ENCODE measurements at places on chromosomes 2 and 18.

- peak; percentile 55 for DNase-seq
These were observed 59.9 kb downstream of the SUMO1 start for GRCh38 chr2:202178346-202178958.

DNA sequence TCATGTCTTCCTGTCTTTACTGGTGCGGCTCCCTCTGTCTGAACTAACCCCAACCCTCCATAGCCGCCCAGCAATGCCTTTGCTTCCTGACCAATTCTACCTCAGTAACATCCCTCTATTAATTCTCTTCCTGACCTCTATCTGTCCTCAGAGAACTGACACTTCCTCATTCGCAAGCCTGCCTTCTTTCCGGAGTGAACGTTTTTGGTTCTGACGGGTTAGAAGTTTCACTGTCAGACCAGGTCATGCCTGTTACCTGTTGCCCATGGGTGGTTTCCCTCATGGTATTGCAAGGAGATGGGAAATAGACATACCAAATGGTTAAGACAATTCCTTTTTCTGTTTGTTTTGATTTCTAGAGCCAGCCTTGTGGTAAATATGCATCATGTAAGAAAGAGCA lies 453.4 kb upstream of the SLC14A2 start:
- DNase-seq: no peak

DNA sequence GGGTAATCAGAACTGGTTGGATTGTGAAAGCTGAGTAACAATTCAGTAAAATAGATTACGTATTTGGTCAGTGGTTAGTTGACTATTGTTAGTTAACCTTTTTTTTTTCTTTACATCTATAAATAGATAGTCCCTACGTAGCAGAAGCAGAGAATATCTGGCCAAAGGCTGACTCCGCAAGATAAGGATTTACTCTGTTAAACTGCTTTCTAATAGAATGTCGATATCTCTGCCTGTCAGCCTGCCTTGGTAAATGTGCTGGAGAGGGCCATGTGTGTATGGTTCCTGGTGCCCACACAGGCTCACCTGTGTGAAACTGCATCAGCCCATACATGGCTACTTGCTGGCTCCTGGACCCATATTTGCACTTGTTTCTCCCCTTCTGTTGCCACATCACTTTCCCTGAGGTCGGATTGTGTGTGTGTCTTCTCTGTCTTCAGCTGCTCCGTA lies 94.4 kb downstream of the CRIM1 start:
- DNase-seq: no peak

- DNase-seq: no peak
These were observed 866.6 kb downstream of the CPS1 start for GRCh38 chr2:211423018-211423417.

DNA sequence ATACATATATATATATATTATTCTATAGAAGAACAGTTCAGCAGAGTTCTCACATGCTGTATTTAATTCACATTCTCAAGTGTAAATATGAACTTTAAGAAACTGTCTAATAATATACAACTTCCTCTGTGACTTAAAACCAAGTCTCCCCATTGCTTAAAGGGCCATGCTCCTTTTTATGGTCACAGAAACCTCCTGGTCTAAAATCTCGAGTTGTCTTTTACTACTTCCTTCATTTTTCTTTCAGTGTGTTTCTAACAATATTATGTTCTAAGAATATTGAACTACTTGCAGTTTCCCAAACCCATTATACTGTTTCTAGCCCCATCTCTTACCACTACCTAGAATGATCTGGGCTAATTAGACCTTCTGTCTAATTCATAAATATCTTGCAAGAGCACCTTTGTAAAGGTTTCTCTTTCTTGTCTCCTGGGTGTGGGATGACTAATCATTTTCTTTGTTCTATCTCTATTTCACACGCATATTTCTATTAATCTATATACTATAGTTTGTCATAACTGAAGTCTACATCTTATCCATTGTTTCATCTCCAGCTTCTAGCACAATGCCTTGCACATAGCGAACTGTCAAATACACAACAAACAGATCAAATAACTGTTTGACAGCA lies 48.8 kb downstream of the ERBB4 start:
- DNase-seq: no peak

DNA sequence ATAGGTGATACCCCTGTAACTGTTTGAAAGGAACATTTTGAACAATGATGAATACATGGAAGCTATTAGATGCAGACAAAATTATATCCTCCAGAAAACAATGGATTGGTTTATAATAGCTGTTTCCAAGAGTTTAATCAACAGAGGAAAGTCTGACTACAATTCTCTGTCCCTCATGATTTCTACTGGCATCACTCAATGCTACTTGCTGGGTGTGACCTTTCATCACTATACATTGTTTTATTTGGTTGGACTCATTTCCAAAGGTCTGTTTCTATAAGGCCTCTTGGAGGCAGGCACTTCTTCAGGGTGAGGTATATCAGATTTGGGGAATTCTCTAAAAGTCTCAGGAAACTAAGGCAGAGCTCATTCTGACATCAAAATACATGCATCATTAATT lies 636.1 kb upstream of the SLC8A1 start:
- DNase-seq: no peak

All from CD4-positive, alpha-beta memory T cell (primary cell).